ENCODE measurements at places on chromosomes 11 and 22. TPM values are rescaled to one million over a fixed set of nuclear protein-coding genes. Genes with fewer than 3 reads are reported as not detected.

- no peak for DNase-seq
Observed at GRCh38 chr11:116126562-116126961, 622.3 kb upstream of the CADM1 start.

GRCh38 chr22:50169774-50170341 is 673 bp upstream of the PANX2 start:
- DNase-seq: no peak

GRCh38 chr11:3796801-3797328 is 489 bp downstream of the NUP98 start:
- no peak for DNase-seq

The CNTF gene
- total RNA-seq: 2.5 TPM

DNA sequence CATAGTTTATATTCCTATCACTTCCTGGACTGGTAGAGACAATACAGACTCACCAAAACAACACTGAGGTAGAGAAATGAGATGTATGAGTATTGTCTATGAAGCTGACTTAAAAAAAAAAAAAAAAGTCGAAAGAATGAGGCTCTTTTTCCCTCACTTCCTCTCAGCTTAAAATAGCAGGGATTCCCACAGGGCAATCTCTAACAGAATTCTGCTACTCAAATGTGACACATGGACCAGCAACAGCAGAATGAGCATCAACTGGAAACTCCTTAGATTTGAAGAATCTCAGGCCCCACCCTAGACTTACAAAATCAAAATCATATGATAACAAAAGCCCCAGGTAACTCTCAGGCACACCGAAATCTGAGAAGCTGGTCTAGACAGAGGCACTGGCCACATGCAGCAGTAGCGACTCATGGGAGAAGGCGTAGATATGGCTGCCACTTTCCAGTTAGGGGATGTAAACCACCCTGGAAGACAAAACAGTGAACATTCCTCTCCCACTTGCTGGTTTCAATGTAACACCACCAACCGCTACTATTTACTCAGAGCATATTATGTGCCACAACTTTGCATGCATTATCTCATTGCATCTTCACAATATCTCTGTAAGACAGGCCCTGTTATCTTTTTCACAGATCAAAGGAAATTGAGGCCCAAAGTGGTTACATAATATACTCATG is 128.0 kb downstream of the RBFOX2 start:
- no peak for DNase-seq

- no peak for DNase-seq
Observed at GRCh38 chr11:43393765-43394355, 35.1 kb downstream of the TTC17 start.

The NPTXR gene
- 3.8 TPM for total RNA-seq

The ACTN3 gene
- total RNA-seq: not detected

GRCh38 chr11:45259592-45259991 is 26.5 kb downstream of the SYT13 start:
- DNase-seq: no peak

- no peak for DNase-seq
Observed at GRCh38 chr11:44938066-44938691, 12.5 kb downstream of the TP53I11 start.

DNA sequence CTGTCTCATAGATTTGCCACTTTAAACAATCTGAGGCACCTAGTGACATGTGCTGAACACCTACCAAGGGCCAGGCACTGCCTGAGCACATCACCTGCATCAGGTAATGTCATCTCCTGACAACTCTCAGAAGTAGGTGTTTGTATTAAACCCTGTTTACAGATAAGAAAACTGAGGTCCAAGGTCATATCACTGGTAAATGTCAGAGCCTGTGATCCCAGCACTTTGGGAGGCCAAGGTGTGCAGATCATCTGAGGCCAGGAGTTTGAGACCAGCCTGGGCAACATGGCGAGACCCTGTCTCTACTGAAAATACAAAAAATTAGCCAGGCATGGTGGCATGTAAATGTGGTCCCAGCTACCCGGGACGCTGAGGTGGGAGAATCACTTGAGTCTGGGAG is 39.1 kb upstream of the ACCSL start:
- DNase-seq: no peak

- DNase-seq: no peak
Observed at GRCh38 chr11:639332-639955, 2.4 kb downstream of the DRD4 start.

The TMEM45B gene
- not detected for total RNA-seq

The HIRA gene
- total RNA-seq: 20.8 TPM

DNA sequence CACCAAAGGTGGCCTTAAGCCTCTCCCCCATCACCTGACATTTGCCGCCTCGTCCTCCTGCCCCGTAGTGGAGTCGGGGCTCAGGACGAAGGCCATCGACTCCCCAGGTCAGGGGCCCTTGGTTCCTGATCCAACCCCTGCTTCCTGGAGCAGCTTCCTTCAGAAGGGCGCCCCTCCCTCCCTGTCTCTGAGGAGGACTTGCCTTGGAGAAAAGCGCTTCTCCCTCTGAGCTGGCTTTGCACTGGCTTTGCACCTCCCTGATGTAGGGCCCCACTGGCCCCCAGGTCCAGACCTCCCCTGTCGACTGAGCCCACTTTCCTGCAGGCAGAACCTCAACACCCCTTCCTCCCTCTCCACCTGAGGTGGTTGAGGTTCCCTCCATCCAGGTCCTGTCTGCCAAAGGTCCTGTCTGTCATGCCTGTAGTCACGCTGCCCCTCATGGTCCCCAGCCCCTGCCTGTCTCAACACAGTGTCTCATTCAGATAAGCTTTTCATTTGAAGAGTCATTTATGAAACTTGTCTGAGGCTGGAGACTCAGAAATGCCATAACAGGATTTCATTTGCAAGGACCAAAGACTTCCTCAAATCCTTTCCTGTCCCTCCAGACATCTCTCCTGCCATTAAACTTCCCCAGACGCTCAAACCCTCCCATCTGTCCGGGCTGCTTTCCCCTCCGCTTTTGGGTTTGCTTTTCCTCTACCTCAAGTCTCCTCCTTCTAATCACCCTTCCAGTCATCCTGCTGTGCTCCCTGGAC is 78.4 kb downstream of the MYO7A start:
- DNase-seq: no peak

The GGT1 gene
- 5.5 TPM for total RNA-seq

DNA sequence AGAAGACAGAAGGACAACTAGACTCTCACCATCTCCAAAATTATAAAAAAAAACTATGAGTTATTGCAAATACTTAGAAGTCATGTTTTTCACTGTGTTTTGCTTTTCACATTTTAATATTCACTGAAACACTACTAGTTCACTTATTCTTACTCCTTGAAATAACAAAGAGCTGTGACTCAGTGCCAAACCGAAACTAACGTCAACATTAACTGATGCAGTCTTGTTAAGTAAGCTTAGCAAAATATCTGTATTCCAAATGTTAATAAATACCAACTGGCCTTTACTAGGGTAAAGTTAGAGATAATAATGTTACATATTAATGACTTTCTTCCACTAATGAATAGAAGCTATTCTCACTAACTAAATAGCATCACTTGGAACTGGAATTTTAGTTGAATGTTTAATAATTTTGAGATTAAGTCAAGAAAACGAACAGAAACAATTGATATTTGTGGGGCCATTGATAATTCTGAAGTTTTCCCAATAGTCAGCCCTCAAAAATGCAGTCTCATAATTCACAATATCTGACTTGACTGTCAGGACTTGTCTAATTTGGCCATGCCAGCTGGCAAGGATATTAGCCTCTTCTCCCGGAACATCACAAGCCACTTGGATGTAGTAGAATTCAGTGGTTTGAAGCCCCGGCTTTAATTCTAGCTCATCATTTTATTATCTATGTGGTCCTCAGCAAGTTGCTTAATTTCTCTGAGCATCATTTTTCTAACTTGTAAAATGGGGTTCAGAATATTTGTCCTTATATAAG is 230.1 kb upstream of the DDI1 start:
- no peak for DNase-seq

- DNase-seq: no peak
Observed at GRCh38 chr11:12141283-12141682, 30.9 kb downstream of the MICAL2 start.

The DNAJB13 gene
- total RNA-seq: not detected

DNA sequence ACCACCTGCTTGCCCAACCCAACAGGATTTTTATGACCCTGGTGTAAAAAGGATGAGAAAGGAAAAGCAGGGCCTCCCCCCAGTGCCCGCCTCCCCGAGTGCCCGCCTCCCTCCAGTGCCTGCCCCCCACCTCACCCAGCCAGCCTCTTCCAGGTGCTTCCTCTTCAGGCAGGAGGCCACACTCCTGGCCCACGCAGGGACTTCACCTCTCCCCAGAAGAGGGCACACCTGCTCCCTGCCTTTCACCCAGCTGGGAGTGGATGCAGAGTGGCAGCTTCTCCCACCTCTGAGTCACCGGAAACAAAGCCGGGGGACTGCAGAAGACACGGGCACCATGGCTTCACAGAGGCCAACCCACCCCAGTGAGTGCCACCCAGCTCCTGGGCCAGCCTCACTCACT is 16.1 kb downstream of the CPT1A start:
- DNase-seq: no peak

- DNase-seq: peak; percentile 63
Observed at GRCh38 chr11:6468712-6469495, 4.8 kb downstream of the TRIM3 start.

DNA sequence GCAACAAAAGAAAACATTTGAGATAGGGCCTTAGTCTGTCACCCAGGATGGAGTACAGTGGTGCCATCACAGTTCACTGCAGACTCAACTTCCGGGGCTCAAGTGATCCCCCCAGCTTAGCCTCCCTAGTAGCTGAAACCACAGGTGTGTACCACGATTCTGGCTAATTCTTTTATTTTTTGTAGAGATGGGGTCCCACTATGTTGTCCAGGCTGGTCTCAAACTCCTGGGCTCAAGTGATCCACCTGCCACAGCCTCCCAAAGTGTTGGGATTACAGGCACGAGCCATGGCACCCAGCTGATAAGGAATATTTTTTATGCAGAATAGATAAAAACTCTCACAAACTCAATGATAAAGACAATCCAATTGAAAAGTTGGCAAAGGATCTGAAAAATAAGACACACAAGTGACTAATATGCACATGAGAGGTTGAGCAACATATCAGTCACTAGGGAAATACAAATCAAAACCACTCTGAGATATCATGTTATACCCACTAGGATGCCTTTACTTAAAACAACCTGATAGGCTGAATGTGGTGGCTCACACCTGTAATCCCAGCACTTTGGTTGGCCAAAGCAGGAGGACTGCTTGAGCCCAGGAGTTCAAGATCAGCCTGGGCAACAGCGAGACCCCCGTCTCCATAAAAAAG is 33.9 kb upstream of the CLTCL1 start:
- no peak for DNase-seq

DNA sequence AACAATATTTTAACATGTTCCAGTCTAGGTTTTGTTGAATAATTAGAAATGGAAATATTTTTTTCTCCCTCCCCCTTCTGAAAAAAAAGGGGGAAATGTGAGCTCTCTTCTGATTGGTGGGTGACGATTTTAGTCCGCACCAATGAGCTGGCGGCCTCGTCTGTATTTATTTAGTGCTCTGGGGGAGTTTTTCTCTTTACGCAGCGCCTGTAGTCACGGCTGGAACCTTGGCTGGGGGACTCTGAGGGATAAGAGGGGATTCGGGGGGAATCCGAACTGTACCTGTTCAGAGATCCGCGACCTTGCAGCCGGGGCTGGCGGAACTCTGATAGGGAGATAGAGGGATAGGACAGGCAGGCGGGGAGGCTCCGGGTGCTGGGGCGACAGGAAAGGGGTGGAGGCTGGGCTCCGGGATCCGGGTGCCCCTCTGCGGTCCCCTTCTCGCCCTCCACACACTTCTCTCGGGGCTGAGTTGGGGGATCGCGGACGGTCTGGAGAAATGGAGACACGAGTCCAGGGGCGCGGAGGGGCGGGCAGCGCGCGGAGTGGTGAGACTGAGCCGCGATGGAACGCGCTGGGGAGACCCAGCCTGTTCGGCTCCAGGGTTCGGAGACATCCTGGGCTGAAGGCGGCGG is 99.7 kb upstream of the HSD17B12 start:
- no peak for DNase-seq

DNA sequence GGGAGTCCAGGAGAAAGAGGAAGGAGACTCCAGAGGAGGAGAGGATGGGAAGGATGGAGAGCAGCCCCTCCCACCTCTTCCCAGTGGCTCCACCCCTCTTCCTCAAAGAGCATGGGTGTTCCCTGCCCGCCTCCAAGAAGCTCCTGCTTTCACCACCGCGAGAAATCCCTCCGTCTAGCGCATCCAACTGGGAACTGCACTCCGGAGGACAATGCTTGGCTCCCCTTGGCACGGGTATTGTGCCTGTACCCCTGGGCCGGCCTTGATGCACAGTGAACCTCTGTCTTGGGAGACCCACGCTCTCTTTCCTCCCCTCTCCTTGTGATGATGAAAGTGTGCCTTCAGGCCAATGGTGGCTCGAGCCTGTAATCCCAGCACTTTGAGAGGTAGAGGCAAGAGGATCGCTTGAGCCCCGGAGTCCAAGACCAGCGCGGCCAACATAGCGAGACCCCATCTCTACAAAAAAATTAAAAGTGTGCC is 14.9 kb upstream of the ADA2 start:
- no peak for DNase-seq

DNA sequence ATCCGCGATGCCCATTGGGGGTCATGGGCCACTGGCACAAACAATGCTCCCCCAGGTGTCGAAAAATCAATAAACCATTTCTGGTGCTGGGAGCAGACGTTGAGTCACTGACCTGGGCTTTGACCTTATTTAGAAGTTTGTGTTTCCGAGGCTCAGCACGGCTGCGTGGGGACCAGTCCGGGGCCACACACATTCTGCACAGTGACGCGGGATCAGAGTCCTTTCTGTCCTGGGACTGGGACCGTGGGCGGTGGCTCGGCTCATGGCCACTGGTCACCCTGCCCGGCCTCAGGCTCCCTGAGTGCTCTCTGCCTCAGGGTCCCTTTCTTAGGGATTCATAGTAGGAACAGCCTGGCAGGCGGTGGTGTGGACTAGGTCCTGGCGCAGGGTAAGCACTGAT is 1266.0 kb downstream of the BRD1 start:
- DNase-seq: no peak

- no peak for DNase-seq
Observed at GRCh38 chr22:29715705-29716104, 4.1 kb upstream of the CABP7 start.

The UBQLN3 gene
- 1.3 TPM for total RNA-seq

The INPP5J gene
- total RNA-seq: 0.38 TPM

GRCh38 chr11:96235751-96236150 is 107.2 kb downstream of the MAML2 start:
- no peak for DNase-seq

DNA sequence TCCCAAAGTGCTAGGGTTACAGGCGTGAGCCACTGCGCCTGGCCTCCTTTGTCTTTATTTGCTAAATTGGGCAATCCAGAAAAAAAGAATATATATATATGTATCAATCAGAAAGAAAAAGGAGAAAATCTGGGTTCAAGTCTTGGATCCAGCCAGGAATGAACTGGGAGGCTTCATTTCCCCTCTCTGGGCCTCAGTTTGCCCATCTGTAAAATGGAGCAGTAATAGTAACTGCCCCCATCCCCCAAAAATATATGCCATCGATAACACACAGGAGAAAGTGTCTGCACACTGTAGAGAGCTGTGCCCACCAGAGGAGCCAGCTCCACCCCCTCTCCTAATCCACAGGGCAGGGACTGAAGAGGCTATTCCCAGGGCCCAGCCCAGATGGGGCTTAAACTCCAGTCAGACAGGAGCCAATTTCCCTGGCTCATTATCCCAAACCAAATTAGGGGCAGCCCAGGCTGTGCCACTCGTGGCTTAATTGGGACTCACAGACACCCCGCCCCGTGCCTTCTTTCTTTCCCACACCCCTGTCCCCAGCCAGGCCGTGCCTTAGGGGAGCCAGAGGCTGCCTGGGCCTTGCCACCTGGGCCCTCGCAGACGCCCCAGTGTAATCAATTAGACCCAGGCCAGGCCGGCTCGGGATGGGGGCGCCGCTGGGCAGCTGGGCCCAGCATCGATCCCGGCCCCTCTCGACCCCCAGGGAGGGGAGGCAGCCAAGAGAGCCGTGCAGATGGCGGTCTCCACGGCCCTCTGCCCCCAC is 171.5 kb downstream of the MN1 start:
- no peak for DNase-seq
